ENCODE measurements at places on chromosomes 3 and 15. TPM values are rescaled to one million over a fixed set of nuclear protein-coding genes. Genes with fewer than 3 reads are reported as not detected.
A peak's percentile ranks its signal among the peaks of the same experiment; 100 is the strongest.

DNA sequence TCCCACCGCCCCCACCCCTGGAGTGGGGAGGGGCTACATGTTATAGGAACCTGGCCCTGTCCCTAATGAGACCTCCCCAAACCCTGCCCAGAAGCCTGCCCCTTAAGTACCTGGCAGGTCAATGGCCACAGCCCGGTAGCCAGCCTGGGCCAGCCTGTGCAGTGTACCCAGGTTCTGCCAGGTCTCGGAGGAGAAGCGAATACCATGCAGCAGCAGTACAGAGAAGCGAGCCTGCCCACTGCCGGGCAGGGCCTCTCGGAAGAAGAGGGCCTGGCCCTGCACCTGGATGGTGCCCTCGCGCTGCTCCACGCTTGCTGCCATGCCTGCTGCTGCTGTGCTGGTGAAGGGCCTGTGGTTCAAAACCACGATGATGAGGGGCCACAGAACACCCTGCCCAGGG, 2.5 kb downstream of the ABHD14B start:
- peaks cover 29% of the 10 kb centered on the region for H3K4me1 ChIP-seq
- H3K27me3 ChIP-seq = peaks cover 19% of the 10 kb centered on the region
- DNase-seq = no peak

DNA sequence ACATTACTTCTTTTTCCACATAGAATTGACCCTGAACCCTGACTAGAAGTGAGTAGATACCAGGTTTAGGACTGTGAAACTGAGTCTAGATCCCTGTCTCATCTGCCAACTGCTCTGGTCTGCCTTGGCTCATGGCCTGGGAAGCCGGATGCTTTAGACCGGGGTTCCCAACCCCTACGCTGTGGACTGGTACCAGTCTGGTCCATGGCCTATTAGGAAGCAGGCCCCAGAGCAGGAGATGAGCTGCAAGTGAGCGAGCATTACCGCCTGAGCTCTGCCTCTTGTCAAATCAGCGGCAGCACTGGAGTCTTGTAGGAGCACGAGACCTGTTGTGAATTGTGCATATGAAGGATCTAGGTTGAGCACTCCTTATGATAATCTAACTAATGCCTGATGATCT, 734.2 kb downstream of the AGBL1 start:
- no peak overlapping the region for H3K27ac ChIP-seq
- no peak overlapping the region for H3K4me3 ChIP-seq
- peaks cover 1% of the 10 kb centered on the region for H3K27me3 ChIP-seq
- H3K4me1 ChIP-seq = no peaks in the 10 kb centered on the region

DNA sequence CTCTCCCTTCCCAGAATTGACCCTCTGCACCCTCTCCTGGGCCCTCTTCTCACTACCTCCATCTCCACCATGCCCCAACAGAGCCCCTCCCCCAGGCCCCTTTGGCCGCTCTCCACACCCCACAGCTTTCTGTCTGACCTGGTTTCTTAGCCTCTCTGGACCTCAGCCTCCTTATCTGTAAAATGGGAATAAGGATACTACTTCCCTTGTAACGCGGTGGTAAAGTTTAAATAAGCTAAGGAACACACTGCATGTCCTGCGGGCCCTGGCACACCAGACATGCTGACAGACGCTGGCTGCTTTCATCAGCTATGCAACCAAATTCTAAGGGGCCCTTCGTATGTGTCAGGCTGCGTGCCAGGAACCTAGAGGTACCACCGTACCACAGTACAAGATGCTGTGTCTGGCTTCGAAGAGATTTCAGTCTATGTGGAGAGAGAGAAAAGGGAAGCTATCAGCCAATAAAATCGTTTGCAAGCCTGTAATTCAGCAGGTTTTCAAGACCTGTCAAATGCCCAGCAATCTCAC, 777 bp upstream of the SLC51A start:
- H3K36me3 ChIP-seq = no peaks in the 10 kb centered on the region
- H3K4me1 ChIP-seq = peaks cover 6% of the 10 kb centered on the region
- DNase-seq = no peak
- no peak overlapping the region for H3K4me3 ChIP-seq
- H3K27me3 ChIP-seq = peaks cover 5% of the 10 kb centered on the region

DNA sequence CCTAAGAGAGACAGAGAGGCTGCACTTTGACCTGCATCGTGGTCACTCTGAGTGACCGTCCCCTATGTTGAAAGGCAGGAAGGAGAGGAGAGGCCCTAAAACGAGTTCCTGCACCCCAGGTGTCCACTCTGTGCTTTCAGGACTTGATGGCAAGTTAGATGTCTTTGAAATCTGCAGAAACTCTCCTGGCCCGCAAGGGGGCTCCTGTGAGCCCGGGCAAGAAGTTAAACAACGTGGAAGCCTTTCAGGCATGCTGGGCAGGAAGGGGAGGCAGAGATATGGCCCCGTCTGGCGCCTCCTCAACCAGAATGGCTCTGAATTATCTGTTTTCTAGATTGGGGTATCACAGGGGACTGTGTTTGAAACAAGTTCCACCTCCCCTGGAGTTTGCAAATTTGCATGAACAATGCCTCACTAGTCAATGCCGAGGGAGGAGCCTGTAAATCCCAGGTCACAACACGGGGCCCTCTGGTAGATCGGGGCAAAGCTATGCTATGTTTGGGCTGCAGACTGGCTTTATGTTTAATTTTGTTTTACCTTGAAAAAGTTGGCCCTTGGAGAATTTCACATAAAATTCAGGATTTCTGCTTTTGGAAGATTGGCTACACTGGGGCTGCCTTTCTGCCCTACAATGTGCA, 9.8 kb downstream of the CTXND1 start:
- H3K4me1 ChIP-seq = peaks cover 3% of the 10 kb centered on the region
- no peaks in the 10 kb centered on the region for H3K36me3 ChIP-seq
- no peaks in the 10 kb centered on the region for H3K27me3 ChIP-seq
- peak; percentile 50 for DNase-seq
- H3K4me3 ChIP-seq = no peak overlapping the region

- no peaks in the 10 kb centered on the region for H3K36me3 ChIP-seq
- H3K27ac ChIP-seq = no peak overlapping the region
- no peaks in the 10 kb centered on the region for H3K27me3 ChIP-seq
- H3K4me3 ChIP-seq = no peak overlapping the region
- no peak for DNase-seq
Observed at GRCh38 chr3:188673646-188674186, 498.1 kb upstream of the TPRG1 start.

DNA sequence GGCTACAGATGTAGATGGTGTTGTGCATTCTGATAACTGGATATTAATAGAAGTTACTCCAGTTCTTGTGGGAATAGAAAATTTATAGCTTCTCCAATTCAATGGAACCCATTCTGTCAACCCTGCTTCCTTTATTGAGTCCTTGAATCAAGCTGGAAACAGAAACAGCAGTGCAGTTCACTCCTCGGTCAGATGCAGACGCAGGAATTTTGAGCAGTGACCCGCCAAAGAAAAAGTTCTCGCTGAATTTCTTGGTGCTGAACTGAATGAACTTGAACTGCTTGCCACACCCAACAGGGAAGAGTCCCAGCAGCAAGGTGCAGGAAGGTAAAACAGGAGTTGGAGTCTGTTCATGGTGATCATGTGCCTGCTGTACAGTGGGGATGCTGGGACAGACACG, 10.3 kb downstream of the HRH1 start:
- DNase-seq = no peak
- peaks cover 9% of the 10 kb centered on the region for H3K4me1 ChIP-seq
- H3K4me3 ChIP-seq = no peak overlapping the region
- peaks cover 8% of the 10 kb centered on the region for H3K36me3 ChIP-seq

DNA sequence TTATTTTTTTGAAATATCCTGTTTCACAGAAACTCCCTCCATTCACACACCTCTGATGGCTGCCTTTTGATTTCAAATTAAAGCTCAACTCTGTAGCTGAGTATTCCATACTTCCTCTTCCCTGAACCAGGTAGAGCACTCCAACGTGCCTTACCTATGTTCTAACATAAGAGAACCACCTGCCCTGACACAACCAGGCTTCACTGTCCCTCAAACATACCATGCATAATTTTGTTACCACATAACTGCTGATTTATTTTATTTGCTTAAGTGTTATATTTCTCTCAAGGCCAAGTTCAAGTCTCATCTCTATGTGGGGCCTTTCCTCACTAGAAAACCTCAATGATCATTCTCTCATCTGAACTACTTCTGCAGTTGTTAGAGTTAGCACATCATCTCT, 209.7 kb downstream of the P3H2 start:
- no peak for DNase-seq
- H3K4me3 ChIP-seq = no peak overlapping the region
- no peak overlapping the region for H3K27ac ChIP-seq
- H3K27me3 ChIP-seq = no peaks in the 10 kb centered on the region
- H3K4me1 ChIP-seq = no peaks in the 10 kb centered on the region

- H3K27me3 ChIP-seq = no peaks in the 10 kb centered on the region
- H3K36me3 ChIP-seq = no peaks in the 10 kb centered on the region
- no peak overlapping the region for H3K4me3 ChIP-seq
- no peak overlapping the region for H3K27ac ChIP-seq
- no peak for DNase-seq
Observed at GRCh38 chr3:154290187-154290586, 34.1 kb downstream of the DHX36 start.

- H3K4me1 ChIP-seq = peaks cover 14% of the 10 kb centered on the region
- peaks cover 4% of the 10 kb centered on the region for H3K27me3 ChIP-seq
Observed at GRCh38 chr3:126056681-126057500, 27.0 kb downstream of the SLC41A3 start.

DNA sequence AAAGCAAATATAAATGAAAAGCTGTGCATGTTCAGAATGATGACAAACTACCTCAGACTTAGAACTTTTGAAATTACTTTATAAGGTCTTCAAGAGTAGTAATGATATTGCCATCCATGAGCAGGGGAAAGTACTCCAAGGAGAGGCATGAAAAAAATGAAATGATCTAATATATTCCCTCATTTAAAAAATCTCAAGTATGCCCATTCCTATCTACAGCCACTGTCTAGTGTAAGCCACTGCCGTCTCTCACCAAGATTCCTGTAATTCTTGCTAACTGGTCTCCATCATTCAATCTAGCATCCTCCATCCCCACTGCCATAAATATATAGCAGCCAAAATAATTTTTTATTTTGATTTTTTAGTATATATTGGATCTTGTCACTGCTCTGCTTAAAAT, 258.8 kb downstream of the PLOD2 start:
- DNase-seq = no peak
- no peak overlapping the region for H3K27ac ChIP-seq
- H3K27me3 ChIP-seq = peaks cover 2% of the 10 kb centered on the region
- H3K36me3 ChIP-seq = no peaks in the 10 kb centered on the region

GRCh38 chr15:74451861-74452835, 8.8 kb downstream of the UBL7 start:
- no peak overlapping the region for H3K27ac ChIP-seq
- H3K36me3 ChIP-seq = no peaks in the 10 kb centered on the region
- H3K27me3 ChIP-seq = no peaks in the 10 kb centered on the region
- H3K4me3 ChIP-seq = peak overlapping the region; percentile 55

DNA sequence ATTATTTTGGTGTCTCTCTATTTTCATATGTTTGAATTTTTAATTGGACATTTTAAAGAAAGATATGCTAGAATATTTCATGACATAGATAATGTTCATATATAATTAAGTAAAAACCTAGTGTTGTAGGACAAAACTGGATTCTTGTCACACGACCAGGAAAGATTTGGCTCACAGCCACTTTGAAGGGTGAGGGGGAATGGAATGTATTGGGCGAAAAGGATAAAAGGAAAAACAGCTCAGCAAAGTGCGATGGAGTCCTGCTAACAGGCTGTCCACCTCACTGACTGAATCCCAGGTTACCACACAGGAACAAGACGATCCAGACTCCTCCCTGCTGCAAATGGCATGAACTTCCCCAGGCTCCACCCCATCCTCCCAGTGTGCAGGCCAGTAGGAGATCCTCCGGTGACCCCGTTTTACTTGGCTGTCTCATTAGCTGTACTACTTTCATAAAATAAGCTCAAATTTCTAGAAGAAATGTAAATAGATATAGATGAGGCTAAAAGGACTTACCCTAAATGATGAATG, 186.2 kb downstream of the CD47 start:
- H3K27me3 ChIP-seq = no peaks in the 10 kb centered on the region
- no peak for DNase-seq
- H3K4me3 ChIP-seq = no peak overlapping the region
- no peak overlapping the region for H3K27ac ChIP-seq
- H3K4me1 ChIP-seq = no peaks in the 10 kb centered on the region

MITF gene
- 0.25 TPM for total RNA-seq

CEP19 gene
- total RNA-seq = 3.3 TPM

CCR1 gene
- total RNA-seq = not detected

CCR2 gene
- total RNA-seq = not detected

MLF1 gene
- total RNA-seq = 16.8 TPM

SPINT1 gene
- total RNA-seq = 6.0 TPM

ANXA2 gene
- 925 TPM for total RNA-seq

RNU5B-1 gene
- total RNA-seq = not detected
